A549 treated with ZK216348 at 1 μM for 4 hours (cell line): ENCODE measurements at places on chromosomes 2 and 18. TPM values are rescaled to one million over a fixed set of nuclear protein-coding genes. Genes with fewer than 3 reads are reported as not detected.

POTEF gene
- total RNA-seq: not detected in 5 replicates

EHBP1 gene
- 46.2 to 58.3 TPM (median 48.8 TPM) in 5 replicates for total RNA-seq

RGPD6 gene
- 5.2 to 19.8 TPM (median 7.2 TPM) in 5 replicates for total RNA-seq

AKAIN1 gene
- not detected in 5 replicates for total RNA-seq

CIAO1 gene
- total RNA-seq: 54.5 to 92.9 TPM (median 87.8 TPM) in 5 replicates

COL6A3 gene
- 0.12 to 0.24 TPM (median 0.15 TPM) in 5 replicates for total RNA-seq
